ENCODE measurements at places on chromosomes 16 and 17.

- DNase-seq: no peak
Observed at GRCh38 chr16:70746708-70747424, 54.1 kb downstream of the VAC14 start.

GRCh38 chr16:89721546-89722391 lies 432 bp downstream of the ZNF276 start:
- DNase-seq: no peak

DNA sequence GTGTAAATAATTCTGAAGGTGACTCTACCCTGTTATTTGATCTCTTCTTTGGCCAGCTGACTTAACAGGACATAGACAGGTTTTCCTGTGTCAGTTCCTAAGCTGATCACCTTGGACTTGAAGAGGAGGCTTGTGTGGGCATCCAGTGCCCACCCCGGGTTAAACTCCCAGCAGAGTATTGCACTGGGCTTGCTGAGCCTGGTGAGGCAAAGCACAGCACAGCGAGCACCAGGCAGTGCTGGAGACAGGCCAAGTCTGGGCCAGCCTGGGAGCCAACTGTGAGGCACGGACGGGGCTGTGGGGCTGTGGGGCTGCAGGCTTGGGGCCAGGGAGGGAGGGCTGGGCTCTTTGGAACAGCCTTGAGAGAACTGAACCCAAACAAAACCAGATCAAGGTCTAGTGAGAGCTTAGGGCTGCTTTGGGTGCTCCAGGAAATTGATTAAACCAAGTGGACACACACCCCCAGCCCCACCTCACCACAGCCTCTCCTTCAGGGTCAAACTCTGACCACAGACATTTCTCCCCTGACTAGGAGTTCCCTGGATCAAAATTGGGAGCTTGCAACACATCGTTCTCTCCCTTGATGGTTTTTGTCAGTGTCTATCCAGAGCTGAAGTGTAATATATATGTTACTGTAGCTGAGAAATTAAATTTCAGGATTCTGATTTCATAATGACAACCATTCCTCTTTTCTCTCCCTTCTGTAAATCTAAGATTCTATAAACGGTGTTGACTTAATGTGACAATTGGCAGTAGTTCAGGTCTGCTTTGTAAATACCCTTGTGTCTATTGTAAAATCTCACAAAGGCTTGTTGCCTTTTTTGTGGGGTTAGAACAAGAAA lies 5.1 kb downstream of the STH start:
- no peak for DNase-seq

DNA sequence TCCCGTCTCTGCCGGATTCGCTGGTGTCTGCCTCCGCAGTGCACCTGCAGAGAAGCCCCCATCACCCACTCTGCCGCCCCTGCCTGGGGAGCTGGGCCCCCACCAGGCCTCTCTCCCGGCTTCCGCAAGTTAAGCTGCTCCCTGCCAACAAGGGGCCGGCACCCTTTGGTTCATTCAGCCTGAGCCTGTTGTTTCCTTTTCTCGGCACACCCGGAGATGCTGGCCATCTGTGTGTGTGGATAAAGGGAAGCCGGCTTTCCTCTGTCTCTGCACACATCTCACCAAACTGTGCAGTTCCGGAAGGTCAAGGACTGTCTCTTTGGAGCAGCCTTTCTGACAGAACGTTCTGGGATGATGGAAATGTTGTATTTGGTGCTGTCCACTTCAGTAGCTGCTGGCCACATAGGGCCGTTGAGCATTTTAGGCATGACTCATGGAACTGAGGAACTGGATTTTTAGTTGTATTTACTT lies 6.8 kb downstream of the MAPK8IP3 start:
- DNase-seq: no peak

- DNase-seq: no peak
Observed at GRCh38 chr16:19415461-19415860, 2.2 kb upstream of the TMC5 start.

DNA sequence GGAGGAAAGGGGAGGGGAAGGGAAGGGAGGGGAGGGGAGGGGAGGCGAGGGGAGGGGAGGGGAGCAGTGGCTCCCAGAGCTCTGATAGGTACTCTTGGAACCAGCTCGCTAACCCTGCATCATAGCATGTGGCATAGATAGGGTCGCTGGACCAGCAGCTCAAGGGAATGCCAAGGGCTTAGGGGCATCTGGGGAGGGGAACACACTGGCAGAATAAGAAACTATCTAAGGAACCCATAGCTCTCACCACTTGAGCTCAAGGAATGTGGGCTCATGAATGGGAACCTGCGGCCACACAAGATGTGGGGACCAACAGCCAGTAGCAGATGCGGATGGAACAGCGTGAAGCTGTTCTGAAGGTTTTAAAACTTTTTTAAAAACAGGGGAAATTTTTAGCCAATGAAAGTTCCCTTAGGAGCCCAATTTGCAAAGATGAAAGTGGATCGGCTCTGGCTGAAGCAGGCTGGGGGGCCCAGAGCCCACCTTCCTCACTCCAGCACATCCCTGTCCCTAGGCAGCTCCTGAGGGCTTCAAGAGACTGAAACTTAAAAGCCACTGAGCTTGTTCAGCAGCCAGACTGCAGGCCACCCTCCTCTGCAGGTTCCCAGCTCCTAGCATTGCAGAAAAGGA lies 46.9 kb downstream of the PIMREG start:
- DNase-seq: no peak

GRCh38 chr17:50199803-50200456 lies 1.5 kb downstream of the COL1A1 start:
- DNase-seq: peak; percentile 68

DNA sequence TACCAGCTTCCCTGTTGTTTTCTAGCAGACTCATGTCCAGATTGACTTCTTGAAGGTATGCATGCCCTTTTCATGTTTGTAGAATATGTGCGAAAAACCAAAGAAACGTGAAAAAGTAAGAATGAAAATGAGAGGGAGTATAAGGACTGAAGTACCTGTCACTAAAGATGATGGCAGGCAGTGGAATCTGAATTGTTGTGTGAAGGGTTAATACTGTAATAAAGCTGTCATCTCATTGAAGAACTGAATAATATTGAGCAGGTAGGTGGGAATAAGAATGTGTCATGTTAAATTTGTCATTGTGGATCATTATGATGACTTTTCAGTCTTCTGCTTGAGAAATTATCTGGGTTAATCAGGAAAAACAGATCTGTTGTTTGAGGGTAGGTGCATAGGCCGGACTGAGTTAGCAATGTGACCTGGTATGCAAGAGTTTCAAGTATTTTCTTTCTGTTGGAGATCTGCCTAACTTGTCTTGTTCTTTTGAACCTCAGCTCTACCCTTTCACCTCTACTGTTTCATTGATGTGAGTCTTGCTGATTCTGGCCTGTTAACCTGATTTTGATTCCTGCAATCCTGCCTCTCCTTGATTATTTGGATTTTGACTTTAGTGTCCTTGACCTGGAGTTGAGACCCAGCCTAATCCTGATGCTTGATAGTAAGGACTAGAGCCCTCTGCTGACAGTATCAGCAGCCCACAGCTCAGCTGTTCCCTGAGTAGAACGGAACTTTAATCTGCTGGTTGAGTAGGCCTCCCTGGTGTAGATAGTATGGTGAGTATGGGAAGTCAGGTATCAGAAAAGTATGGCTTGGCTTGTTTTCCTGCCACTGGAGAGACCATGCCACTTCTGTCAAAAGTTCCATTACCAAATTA lies 64.6 kb downstream of the MAP2K4 start:
- no peak for DNase-seq

- DNase-seq: no peak
Observed at GRCh38 chr16:67734731-67735201, 15.7 kb upstream of the GFOD2 start.

DNA sequence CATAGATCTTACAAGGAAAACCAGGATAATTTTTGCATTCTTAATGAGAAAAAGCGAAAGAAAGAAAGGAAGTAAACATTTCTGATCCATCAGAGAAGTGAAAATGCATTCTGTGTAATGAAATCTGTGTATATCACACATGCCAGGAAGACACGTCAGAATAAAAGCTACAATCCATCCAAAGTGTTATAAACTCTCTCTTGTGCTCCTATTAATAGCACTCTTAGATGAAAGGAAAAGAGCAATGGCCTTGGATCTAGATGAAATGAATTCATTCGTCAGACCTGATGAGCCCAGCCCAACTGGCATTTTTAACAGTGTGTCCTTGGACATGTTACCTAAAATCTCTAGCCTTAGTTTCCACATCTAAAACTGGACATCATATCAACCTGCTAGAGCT lies 885.5 kb downstream of the CDH11 start:
- DNase-seq: no peak

- no peak for DNase-seq
Observed at GRCh38 chr16:53714205-53715022, 10.5 kb downstream of the FTO start.

DNA sequence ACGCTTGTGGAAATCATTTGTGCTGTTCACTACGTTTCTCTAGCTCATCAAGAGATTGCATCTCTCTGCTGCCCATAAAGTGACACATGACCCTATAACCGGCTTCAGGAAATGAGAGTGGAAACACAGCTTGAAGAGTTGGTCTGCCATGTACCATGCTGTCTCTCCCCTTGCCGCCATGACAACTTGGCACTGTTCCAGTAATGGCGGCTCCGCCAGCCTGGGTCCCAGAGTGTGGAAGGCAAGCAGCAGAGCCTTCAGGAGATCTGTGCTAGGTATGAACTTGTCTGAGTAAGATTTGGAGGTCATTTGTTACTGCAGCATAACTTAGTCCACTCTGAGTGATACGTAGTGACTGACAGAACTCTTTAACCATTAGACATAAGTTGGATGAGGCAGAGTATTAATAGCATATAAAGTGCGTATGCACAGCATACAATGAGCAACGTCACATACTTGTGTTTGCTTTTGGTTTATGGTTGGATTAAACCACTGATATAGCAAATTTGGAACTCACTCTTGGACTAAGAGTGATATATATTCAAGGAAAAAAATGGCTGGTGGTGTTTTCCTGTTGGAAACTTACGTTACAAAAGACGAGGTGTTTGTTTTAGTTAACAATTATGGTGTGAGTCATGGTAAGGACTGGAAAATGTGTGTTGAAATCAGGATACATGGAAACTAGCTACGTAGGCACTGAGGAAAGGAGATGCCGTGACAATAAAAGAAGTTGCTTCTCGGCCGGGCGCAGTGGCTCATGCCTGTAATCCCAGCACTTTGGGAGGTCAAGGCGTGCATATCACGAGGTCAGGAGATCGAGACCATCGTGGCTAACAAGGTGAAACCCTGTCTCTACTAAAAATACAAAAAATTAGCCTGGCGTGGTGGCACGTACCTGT lies 24.4 kb upstream of the PMP22 start:
- no peak for DNase-seq

DNA sequence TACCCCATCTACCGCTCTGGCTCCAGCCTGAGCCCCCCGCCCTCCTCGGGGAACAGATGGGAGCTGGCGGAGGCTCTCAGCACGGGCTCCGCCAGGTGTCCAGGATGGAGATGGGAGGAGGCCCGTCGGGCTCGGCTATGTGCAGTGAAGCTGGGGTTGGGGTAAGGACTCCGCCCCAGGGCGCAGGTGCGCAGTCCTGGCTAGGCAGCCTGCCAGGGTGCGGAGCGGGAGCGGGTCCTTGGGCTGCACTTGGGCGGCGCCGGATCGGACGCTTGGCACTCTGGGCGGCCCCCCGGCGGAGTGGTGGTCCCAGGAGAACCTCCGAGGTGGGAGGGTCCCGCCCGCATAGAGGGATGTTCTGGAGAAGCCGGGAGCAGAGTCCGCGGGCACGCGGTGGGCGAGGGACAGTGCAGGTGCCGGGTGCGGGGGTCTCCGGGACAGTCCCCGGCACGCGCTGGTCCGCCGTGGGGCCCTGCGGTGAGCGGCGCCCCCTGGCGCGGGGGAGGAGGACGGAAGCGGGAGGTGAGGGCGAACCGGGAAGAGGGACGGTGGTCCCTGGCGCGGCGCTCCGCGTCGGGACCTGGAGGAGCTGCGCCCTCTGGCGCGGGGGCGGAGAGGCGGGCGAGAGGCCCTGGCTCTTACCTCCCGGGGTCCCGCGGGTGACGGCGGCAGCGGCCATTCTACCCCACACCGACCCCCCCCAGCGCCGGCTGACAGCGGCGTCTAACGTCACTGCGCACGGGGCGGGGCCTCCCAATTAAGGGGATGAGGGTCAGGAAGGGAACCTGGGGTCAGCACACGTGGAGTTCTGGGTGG lies at the start of gene CAMTA2:
Gene CAMTA2, minus strand, starts transcription at position 725 of the 816 bp plus-strand sequence. CDS start 1,453 bp downstream, outside the sequence.
- DNase-seq: peak; percentile 81

GRCh38 chr16:85428899-85429775 lies 184.0 kb upstream of the GSE1 start:
- peak; percentile 8 for DNase-seq

- no peak for DNase-seq
Observed at GRCh38 chr16:3259836-3260235, 3.4 kb upstream of the MEFV start.

- DNase-seq: no peak
Observed at GRCh38 chr16:81491541-81492188, 47.1 kb downstream of the CMIP start.

DNA sequence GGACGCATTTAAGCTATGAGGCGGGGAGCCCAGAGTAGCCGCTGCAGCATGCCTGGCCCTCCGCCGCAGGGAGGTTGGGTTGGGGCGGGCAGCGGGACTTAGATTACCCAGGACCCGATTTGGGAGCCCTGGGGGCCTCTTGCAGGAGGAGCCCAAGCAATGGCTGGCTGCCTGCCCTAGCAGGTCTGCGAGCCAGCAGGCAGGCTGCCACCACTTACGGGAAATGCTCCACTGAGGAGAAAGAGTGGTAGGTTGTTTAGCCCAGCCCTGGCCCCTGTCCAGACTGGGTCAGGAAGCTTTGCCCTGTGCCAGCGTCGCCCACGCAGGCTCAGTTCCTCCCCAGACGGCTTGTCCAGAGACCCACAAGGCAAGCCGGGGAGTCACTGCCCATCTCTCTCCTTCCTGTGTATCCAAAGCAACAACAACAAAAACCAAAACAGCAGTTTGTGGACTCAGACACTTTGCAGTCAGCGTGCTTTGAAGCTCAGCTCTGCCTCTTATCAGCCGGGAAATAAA lies 10.3 kb upstream of the TVP23A start:
- DNase-seq: no peak

DNA sequence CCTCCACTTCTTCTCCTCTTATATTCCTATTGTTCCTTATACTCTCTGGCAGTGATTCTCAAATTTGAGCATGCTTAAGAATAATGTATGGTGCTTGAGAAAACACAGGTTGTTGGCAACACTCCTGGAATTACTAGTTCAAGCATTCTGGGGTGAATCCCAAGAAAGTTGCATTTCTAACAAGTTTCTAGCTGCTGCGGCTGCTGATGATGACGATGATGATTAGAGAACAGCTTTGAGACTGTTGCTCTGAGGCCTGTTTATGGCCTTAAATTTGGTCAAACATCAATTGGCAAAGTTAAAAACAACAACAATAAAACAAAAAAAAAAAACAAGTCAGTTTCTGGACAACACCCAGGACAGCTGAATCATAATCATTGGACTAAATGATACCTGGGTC lies 961.9 kb downstream of the CDH11 start:
- DNase-seq: no peak

- DNase-seq: no peak
Observed at GRCh38 chr17:16924696-16925440, 47.0 kb downstream of the TNFRSF13B start.
